ENCODE measurements at places on chromosomes 3 and 15.

DNA sequence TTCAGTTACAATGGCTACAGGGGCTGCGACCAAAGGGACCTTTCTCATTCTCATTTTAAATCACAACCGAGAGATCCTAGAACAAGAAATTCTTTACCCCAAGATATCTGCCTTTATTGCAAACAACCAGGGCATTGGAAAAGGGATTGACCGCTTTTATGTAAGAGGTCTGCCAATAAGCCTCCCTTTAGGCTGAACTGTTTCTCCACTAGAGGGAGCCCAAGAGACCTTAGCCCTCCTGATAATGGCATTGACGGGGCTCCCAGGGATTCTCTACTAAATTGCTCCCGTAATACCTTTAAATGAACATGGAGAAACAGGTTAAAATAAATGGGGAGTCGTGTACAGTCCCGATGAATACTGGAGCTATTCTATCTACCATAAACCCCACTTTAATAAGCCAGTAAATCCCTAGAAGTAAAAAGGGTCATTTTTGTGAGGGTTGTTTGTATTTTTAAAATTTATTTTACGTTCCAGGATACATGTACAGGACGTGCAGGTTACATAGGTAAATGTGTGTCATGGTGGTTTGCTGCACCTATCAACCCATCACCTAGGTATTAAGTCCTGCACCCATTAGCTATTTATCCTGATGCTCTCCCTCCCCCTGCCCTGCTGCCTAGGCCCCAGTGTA, 7.5 kb upstream of the IGSF10 start:
- DNase-seq: no peak

GRCh38 chr3:9110802-9111201, 138.6 kb downstream of the SRGAP3 start:
- no peak for DNase-seq

DNA sequence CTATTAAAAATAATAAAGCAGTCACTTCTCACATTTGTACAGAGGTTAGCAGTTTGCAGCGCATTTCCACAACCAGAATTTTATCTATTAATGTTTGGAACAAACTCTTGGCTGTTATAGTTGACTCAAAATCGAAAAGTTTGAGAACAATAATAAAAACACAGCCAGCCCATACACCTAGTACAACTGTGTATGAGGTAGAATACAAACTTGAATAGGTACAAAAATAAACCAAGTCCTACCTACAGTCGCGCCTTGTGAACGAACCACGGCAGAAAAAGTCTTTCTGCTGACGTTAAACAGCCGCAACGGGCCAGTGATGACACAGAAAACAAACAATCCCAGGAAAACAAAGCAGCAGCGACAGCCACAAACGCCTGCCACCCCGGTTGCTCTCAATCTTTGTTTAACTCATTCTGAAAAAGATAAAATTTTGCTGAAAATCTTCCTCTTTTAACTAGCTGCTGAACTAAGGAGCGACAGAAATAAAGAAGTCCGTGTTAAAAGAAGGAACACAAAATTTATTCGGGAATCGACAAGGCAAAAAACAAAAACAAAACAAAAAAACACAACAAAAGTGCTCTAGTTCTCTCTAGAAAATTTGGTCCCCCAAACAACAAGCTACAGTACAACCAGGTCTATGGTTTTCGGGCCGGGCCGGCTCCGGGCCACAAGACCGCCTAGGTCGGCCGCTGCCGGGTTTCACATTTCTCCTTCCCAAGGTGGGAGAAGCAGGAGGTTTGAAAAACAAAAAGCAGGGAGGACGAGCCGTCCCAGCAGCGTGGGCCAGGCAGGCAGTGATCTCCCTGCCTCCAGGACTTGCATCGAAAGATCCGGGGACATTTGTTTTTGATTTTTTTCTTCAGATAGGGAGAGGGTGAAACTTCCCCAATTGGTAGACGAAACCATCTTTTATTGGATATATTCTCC, 2.9 kb downstream of the FOXL2 start:
- DNase-seq: no peak

DNA sequence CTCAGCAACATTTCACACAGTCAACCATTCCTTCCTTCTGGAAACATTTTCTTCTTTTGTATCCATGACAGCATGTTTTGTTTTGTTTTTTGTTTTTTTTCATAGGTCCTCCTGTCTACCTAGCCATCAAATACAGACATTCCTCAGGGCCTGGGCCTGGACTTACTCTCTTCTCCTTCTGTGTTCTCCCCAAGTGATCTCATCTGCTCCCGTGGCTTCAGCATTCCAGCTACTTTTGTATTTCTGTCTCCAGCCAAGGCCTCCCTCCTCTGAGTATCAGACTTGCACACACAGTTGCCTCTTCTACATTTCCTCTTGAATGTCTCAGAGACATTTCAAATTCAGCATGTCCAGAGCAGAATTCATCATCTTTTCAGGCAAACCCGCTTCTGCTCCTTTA, 82.4 kb downstream of the HCN4 start:
- no peak for DNase-seq

DNA sequence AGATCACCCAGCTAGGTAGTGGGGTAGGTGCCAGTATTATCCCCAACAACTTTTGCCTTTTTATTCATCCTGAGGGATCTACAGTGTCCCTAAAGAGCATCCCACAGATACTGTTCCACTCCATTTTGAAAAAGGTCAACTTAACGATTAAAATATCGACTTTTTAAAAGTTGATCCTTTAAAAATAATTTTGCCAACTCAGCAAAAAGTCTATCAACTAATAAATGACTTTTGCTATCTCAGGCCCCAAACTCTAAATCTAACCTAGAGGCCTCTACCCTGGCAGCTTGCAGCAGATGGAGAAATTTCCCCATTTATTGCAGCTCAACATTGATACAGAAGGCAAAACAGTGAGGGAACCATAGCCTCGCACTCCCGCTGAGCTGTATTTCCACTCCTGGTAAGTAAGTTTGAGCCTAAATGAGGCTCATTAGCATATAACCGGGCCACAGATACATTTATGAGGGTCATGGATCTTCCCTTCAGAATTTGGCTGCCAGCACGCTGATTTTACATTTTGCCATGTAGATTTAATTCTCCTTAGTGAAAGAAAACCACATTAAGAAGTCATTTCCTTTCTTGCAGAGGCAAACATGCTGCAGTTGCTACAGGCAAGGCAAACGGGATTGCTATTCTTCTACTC, 704.1 kb upstream of the CFAP20DC start:
- DNase-seq: no peak

- no peak for DNase-seq
Measured at GRCh38 chr3:131427226-131427625, 45.7 kb downstream of the NUDT16 start.

- no peak for DNase-seq
Measured at GRCh38 chr3:32870373-32871095, 52.7 kb downstream of the TRIM71 start.

GRCh38 chr3:45923755-45924154, 19.5 kb upstream of the CXCR6 start:
- DNase-seq: no peak

GRCh38 chr3:160027541-160028195, 39.0 kb downstream of the IL12A start:
- no peak for DNase-seq

GRCh38 chr3:186361246-186361761, 730 bp downstream of the DGKG start:
- DNase-seq: no peak

DNA sequence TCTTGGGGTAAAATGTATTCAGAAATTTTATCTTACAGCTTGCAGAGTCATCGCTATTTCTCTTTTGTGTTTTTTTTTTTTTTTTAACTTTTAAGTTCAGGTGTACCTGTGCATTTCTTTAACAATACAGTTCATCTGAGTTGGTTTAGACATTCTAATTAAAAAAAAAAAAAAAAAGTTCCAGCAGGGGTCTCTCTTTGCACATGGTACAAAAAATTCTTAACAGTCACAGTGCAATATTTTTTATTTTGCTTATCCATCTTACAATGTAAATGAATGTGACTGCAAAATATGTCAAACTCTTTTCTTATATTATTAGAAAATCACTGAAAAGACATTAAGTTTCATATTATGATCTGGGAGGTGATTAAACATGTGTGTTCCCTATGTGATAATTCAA, 47.5 kb upstream of the SLC9A9 start:
- no peak for DNase-seq

DNA sequence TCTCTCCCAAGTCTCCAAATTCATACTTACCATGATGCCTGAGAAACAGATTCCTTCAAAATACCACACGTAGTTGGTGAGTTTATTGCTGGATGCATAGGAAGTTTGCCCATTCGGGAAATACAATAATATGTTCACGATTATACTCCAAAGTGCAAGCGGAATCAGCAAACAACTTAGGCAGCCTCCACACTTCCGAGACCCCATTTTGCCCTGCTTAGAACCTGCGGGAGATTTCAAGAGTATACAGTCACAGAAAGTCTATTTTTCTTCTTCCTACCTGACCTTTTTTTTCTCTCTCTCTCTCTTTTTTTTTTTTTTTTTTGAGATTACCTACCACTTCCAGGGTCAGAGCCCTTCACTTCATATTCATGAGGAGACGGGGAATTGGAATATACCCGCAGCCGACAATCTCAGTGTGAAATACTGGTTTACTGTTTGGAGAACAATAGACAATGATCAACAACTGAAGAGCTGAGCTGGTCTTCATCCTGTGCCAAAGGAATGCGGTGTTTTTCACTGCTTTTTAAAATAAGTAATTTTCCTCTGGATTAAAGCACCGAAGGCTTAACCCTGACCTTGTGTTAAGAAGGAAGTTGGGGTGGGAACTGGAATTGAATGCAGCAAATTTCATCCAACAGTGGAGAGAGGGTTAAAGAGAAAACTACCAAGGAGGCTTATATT, at the start of gene TM4SF18:
TSS of gene TM4SF18 (minus strand) at position 461 of the 684 bp plus-strand sequence. CDS start at position 207, 254 bp downstream.
- DNase-seq: no peak

GRCh38 chr3:143831994-143832393, 16.3 kb downstream of the SLC9A9 start:
- no peak for DNase-seq

All from amygdala (tissue), 56 donors.